ENCODE measurements at places on chromosomes 13 and 19.
A peak's percentile ranks its signal among the peaks of the same experiment; 100 is the strongest.

- DNase-seq, result no peak
Observed at GRCh38 chr13:32964987-32965386, 51.2 kb upstream of the KL start.

- no peak for DNase-seq
Observed at GRCh38 chr19:41218615-41219507, at the start of gene AXL. TSS of gene AXL (plus strand) at chr19:41219223. CDS start at chr19:41219393, 170 bp downstream.

DNA sequence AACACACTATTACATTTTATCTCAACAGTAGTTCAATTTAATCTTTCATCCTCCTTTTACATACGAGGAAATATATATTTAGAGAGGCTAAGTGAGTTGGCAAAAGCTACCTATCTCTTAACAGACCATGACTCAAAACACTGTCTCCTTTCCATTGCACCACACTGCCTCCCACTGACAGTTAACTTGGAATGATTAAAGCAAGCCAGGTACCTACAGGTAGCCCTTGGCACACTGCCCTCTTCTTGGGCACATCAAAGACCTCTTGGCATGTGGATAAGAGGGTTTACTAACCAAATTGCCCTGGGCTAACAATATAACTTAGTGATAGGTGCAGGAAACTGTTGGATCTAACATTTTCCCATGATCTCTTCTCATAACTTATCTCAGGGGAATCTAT lies 1.8 kb downstream of the ABHD13 start:
- DNase-seq, result peak; percentile 20

DNA sequence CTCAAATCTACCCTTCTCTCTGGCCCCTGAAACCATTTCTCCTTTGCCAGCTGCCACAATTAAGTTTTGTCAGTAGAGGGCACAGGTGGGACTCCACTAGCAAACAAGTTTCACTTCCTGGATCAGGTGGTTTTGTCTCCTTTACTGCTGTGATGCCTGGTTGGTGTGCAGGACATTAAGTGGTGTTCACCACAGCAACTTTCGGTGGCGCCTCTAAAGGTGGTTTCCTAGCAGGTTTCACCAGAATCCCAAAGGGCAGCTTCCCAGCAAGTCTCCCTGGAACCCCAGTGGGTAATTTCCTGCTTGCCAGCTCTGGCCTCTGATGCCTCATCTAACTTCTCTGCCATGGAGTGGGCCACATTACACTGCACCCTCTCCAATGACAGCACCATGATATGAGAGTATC lies 16.6 kb downstream of the MED4 start:
- peak; percentile 54 for DNase-seq

GRCh38 chr19:10510301-10510802 lies 6.9 kb downstream of the S1PR5 start:
- DNase-seq, result peak; percentile 55

- no peak for DNase-seq
Observed at GRCh38 chr19:38644719-38645118, 2.7 kb upstream of the ACTN4 start.
